ENCODE measurements at places on chromosomes 4 and X.

GRCh38 chr4:22874334-22874912, 181.7 kb downstream of the GBA3 start:
- peak; percentile 62 for DNase-seq

GRCh38 chr4:51890760-51891159, 47.8 kb downstream of the DCUN1D4 start:
- no peak for DNase-seq

GRCh38 chr4:133866328-133866699, 335.3 kb downstream of the PABPC4L start:
- no peak for DNase-seq

DNA sequence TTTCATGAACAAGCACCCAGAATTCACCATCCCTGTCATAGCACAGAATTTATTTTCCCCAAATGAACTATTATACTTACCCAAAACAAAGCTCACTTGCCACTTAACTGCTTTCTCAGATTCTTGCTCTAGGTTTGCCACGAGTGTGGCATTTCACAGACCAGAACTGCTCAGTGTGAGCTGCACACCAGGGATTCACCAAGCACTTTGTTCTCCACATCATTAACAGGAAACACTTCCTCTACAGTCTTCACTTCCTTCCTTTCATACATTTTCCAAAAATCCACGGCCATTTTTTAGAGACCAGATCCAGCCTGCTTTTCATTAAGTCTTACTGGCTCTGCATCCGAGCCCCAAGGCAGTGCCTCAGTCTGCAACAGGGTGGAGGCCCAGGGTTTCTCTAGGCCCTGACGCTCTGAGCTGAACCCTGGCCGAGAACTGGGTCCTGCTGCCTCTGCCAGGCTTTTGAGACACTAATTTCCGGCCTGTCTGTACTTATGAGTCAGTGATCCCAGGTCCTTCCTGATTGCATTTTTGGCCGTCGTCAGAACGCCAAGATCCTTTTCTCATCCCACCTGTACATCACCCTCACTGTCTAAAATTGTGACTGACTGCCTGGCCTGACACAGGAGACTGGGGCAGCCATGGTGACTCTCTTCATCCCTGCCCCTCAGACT, 67.6 kb upstream of the MTNR1A start:
- DNase-seq = no peak

DNA sequence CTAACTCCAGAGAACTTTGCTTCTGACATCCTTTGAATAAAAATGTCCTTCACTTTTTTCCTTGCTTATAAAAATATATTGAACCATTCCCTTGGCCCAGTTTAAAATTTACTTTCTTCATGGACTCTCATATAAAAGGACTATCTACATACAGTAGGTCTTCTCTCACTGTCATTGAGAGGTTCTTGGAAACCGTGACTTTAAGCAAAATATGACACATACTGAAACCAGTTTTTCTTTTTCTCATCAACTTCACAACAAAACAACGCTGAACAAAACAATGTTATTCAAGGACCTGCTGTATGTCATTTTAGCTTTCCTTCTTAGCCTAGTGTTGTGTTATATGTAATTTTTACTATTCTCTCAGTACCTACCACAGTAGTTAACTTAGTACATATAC, 496.8 kb downstream of the CENPC start:
- DNase-seq = no peak

GRCh38 chrX:38973322-38973721, 172.1 kb downstream of the MID1IP1 start:
- DNase-seq = no peak

Measured in COR-L47 (cell line).